ENCODE measurements at places on chromosomes 6 and 20.
A peak's percentile ranks its signal among the peaks of the same experiment; 100 is the strongest.

GRCh38 chr6:137076277-137077068, 31.7 kb upstream of the IL20RA start:
- DNase-seq: peak; percentile 67

- DNase-seq: peak; percentile 31
Observed at GRCh38 chr20:5090191-5090590, 29.6 kb downstream of the PCNA start.

DNA sequence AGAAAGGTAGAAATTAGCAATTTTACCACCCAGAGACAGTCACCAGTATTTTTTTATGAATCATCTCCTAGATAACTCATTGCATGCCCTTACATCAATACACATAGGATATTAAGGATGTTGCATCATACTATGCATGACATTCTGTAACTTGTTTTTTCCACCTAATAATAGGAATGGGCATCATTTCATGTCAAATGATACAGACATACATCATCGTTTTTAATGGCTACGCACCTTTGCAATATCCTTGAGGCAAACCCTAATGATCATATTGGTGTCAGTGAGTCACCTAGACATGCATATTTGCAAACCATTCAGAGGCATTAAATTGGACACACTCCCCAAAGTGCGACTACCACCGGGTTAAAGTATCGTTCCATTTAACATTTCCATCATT, 309.7 kb upstream of the AGPAT4 start:
- no peak for DNase-seq

DNA sequence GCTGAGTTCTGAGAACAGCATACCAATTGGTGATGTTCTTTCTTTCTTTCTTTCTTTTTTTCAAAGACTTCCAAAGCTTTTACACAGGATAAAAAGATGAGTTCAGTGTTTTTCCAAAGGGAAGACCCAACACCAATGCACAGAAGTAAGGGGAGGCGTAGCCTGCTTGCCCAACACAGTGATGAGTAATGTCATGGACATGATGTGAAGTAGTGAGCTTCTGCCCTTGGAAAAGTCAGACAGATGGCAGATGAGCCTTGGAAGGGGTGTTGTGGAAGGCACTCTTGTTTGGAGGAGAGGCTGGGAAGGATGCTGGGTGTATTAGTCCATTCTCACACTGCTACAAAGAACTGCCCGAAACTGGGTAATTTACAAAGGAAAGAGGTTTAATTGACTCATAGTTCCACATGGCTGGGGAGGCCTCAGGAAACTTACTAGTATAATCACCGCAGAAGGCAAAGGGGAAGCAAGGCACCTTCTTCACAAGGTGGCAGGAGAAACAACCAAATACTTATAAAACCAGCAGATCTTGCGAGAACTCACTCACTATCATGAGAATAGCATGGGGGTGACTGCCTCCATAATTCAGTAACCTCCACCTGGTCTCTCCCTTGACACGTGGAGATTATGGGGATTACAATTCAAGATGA, 12.6 kb downstream of the LRP11 start:
- no peak for DNase-seq

GRCh38 chr20:61460261-61461052, 208.4 kb downstream of the CDH4 start:
- no peak for DNase-seq

DNA sequence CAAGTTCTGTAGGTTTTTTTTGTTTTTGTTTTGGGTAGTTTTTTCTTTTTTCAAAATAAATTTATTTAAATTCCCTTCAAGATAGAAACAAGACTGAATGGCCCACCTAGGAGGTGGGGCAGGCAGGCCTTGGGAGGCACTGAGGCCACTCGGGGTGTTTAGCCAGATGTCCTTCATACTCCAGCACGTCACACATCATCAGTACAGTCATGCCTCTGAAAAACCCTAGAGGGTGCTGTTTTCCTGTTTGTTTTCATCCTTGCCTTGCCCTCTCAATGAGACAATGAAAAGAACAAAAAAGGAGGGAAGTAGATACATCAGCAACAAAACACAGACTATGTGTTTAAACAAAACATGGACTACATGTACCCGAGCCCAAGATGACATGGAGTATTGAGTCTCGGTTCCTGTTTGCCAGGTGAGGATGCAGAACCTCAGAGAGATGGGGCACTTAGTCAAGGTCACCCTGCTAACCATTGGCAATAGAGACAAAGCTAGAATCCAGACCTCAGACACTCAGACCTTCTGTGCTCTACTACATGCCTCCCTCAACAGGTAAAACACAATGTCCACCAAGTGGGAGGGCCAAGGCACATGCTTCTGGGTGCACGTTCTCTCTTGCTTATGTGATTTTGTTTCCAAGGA, 26.8 kb upstream of the CLIC5 start:
- DNase-seq: no peak

- no peak for DNase-seq
Observed at GRCh38 chr6:104771258-104771832, 88.4 kb downstream of the HACE1 start.

DNA sequence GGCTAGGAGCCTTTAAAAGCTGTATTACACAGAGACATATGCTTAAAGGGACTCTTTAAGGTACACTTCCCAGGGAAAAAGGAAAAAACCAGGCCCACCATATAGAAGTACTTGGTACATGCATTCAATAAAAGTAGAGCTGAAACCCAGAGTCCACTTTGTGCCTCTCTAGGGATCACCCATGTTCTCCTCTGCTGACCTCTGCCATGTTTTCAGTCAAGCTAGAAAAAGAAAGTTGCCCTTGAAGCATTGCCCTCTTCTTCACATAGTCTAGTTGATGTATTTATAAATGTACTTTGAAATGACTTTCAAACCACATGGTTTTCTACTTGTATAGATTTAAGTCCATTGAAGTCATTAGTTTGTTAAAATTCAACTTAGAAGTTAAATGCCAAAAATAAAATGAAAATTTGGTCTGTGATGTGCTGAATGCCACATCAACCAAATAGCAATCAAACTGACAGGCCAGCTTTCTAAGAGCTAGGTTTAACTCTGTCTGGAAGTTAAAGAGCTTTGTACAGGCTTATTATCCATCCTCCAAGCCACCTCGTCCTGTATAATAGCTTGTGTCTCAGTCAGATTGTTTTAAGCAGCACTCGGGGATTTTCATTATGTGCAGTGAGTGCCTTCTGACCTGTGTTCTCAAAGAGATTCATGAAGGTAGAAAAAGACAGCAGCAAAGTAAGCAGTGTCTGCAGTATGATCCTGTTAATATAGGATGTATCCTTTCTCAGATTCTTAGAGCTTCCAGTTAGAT, 238.6 kb upstream of the PLN start:
- no peak for DNase-seq

- DNase-seq: no peak
Observed at GRCh38 chr20:11467436-11467835, 450.3 kb upstream of the BTBD3 start.

DNA sequence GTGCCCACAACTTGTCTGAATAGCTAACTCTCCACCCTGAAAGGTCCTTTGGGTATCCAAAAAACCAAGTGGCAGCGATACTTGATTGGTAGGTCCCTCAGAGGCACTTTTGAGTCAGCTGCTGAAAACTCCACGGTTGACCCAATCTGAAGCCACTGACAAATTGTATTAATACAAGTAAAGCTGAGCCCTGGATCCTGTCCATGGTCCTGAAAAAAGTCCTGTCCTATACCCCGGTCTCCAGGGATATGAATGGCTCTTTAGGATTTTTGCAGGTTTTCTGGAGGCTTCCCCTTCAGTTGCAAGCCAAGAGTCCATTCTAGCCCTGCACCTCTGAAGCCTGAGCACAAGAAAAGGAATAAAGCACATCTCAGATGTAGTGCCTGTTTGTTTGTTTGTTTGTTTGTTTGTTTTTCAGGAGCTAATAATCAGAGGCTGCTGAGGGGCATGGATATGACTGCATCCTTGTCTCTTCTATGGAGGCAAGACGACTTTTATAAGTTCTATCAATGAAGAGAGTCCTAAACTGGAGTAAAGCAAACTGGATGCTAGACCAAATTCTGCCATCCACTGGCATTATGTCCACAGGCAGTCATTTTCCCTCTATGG, 1.7 kb upstream of the SLC12A5 start:
- no peak for DNase-seq

DNA sequence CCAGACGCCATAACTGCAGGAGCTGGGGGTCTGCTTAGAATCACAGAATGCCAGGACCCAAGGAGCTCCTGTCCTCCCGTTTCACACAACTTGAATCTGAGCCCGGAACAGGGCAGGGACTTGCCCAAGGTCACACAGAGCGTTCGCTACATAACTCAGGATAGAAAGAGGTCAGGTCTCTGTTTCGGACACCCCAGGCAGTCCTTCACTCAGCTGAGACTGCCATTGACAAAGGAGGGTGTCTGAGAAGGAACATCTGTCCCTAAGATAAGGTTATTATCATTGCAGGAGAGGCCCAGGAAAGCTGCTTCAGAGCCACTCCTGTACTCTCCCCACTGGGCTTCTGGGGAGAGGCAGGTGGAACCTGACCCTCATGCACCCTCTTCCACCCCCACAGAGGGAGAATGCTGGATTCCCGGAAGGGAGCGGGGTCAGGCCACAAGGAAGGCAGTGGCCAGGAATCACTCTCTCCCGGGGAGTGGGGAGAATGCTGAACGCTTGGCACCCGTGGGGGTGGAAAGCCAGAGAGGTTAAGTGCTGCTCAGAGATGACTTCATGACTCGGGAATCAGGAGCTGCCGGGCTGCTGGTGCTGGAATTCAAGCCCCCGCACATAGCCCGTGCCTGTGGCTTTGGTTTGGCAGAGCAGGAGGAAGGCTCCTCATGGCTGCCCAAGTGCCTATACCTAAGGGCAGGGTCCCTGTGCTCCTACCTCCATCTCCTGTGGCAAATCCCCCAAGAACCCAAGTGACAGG, 10.7 kb downstream of the SDC4 start:
- DNase-seq: no peak

GRCh38 chr6:35177596-35177995, 36.2 kb upstream of the SCUBE3 start:
- no peak for DNase-seq

- no peak for DNase-seq
Observed at GRCh38 chr6:98823428-98824161, 10.8 kb upstream of the POU3F2 start.

DNA sequence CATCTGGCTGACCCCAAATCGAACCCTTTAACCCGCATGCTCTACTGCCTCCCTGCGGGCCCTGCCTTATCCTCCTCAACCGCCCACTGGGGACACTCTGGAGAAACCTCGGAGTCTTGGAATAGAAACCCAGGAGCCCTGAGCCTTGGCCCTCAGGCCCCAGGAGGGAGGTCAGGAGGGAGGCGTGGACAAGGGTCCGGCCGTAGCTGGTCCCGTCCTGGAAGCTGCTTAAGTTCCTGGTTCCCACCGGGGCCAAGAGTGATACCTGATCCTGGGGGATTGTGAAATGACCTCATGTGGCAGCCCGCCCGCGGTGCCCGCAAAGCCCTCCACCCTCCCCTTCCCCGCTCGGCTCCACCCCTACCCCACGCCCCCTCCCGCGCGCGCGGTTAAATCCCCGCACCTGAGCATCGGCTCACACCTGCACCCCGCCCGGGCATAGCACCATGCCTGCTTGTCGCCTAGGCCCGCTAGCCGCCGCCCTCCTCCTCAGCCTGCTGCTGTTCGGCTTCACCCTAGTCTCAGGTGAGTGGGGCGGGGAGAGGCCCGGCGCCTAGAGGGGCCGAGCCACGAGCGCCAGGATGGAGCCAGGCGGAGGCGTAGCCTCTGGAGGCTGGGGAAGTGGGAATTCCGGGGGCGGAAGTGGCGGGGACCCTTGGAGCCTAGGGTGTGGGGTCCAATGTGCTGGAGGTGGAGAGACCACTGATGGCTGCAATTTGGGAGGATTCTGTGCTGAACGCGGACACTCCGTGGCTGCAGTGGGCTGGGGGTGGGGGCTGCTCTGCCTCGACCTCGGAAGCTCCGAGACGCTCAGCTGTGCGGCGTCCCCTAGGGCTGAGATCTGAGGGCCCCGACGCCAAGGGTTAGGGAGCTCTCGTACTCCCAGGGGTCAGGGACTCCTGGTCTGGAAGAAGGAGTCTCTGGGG, at the start of gene WFDC2:
Gene WFDC2, plus strand, starts transcription at position 418 of the 926 bp plus-strand sequence. Its CDS starts 29 bp downstream, at position 447.
- no peak for DNase-seq

- no peak for DNase-seq
Observed at GRCh38 chr6:125255201-125255600, 46.6 kb downstream of the HDDC2 start.

DNA sequence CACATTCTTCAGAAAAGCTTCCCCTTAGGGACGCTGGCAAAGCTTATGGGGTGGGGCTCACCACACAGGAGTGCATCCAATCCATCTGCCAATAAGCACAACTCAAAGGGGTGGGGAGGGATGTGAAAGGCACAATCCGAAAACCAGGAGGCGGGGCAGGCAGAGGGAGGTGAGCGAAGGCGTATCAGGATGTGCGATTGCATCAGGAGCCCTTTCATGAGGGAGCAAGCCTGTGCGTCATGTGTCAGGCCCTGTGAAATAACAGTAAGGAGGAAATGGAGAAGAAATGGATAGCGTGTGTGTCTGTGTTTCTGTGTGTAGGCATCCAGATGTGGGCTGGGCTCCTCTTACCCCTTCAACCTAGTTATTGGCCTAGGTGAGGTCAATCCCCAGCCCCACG, 382.4 kb upstream of the CDH4 start:
- DNase-seq: no peak

DNA sequence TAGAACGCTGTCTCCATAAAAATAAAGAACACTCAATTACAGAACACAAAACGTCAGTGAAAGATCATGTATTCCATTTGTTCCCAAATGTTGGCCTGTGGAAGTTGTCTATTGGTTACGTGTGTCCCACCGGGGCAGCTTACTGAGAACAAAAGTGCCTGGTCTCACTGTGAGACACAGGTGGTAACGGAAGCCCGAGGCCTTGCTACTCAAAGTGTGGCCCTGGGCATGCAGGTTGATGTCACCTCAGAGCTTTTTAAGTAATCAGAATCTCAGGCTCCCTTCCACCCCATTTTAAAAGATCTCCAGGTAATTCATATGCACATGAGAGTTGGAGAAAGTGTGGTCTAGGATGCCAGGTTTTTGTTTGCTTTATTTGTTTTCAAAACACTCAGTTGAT, 422.5 kb upstream of the OPRM1 start:
- DNase-seq: no peak

GRCh38 chr20:57451431-57451794, 60.2 kb downstream of the RBM38 start:
- no peak for DNase-seq

DNA sequence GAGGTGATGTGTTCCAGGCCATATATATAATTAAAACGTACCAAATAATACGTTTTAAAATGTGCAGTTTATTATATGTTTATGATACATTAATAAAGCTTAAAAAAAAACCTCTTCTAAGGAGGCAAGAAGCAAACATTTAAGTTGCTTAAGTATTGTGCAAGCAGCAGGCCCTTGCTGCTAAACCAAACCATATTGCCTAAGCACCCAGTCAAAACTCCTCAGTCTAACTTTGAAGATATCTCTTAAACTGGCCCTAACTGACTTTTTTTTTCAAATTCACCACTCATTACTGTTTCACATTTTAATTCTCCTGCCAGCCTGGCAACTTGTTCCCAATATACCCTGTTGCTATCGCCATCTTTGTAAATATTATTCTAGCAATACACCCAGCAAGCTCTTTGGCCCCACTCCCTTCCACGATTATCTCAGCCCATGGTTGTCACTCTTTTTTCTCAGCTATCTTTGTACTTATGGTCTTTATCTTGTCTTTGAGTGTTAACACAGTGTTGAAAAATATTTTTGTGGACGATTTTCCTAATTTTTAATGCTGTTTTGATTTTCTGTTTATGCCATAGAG, 60.9 kb downstream of the C6orf58 start:
- DNase-seq: no peak

Measured in CD8-positive, alpha-beta T cell (primary cell).